ENCODE measurements at places on chromosomes 6 and 20.
A peak's percentile ranks its signal among the peaks of the same experiment; 100 is the strongest.

DNA sequence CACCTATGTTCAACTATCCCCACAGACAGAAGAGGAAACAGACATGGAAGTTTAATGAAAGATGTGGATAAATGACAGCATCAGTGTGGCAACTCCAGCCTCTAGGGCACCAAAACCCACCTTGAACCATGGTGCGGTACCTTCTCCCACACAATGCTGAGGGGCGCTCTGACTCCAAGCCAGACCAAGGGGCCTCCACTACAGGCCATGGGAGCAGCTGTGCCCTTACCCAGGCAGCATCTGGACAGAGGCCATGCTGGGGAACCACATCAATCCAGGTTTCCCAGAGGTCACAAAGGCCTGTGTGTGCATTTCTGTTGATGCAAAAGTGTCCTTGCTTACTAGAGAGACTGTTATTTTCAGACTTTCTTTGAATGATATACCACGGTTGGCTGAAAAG is 4.1 kb downstream of the PRR18 start:
- no peak for DNase-seq

DNA sequence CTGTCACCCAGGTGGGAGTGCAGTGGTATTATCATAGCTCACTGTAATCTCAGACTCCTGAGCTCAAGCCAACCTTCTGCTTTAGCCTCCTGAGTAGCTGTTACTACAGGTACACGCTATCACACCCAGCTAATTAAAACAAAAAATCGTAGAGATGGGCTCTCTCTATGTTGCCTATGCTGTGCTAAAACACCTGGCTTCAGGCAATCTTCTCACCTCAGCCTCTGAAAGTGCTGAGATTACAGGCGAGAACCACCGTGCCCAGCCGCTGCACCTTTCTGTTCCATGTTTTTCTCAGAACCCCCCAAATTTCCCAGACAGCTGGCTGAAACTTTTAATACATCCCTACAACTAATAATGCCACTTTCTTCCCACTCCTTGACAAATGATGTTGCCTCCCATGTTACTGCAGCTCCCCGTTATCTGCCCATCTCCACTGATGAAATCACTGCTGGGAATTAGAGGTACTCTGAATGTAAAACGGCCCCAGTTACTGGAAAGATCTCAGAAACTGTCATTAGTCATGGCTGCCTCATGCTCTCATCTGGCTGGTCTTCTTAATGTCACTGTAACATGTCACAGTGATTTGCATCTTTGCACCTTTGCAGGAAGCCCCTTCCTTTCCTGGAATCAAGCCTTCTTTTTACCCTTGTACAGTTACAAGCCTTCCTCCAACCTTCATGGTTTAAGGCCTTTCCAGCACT is 697.5 kb downstream of the PRKN start:
- peak; percentile 27 for DNase-seq

DNA sequence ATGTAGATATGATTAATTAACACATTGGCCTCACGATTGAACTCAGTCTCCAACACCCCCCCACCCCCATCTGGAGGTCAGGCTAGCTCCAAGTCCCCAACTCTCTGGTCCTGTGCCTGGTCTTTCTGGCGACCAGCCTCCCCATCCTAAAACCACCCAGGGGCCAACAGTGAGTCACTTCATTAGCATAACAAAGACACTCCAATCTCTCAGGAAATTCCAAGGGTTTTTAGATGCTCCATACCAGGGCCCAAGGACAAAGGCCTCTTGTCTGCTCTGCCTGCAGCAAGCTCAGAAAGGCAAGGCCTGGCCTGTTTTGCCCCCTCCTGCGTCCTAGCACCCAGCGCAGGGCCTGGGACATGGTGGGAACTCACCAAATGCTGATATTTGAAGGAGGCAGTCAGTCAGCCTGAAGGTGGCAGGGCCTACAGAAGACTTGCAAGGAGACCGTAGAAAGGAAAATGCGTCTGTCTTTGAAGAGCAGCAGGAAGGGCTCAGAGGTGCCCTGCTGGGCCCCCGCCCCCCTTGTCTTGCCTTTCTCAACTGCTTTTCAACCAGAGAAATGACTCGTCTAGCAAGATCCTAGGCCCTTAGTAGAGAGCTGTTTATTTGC is 184.7 kb downstream of the CDH4 start:
- DNase-seq: peak; percentile 96

DNA sequence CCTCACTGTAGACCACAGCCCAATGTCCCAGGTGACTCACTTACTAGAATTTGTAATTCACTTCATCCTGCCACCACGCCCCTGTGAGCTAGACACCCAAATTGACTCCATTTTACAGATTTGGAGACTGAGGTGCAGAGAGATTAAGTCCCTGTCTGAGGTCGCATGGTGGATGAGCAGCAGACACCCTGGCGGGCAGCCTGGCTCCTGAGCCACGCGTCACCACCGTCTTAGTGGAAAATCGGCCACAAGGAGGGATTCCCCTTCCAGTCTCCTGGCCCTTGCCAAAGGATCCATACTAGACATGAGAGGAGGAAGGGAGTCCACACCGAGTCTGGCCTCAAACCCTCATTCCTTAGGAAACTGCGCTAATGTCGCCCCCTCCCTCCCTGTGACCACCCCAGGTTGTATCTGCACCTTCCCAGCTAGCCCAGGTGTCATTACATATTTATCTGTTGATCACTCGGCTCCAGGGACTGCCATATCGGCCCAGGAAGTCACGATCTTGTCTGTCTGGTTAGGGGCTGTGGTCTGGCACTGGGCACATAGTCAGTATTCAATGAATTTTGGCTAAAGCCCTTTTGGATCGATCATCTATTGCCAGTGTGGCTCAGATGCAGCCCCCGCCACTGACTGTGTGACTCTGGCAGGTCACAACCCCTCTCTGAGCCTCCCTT is 25.7 kb upstream of the PTGIS start:
- DNase-seq: no peak

DNA sequence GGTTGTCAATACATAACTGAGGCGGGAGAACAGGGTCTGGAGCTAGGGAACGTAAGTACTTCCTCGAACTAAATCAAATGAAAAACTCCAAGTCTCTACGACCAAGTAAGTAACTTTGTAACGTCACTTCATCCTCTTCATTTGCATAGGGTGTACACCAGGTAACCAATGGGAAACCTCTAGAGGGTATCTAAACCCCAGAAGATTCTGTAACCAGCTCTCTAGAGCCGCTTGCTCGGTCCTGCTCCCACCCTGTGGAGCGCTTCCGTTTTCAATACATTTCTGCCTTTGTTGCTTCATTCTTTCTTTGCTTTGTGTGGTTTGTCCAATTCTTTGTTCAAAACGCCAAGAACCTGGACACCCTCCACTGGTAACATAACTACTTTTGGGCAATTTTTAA is 133.5 kb upstream of the TMEM170B start:
- DNase-seq: no peak

- DNase-seq: no peak
Measured at GRCh38 chr6:136654086-136654485, 103.9 kb upstream of the MAP7 start.

- DNase-seq: no peak
Measured at GRCh38 chr6:133190912-133191311, 50.2 kb upstream of the EYA4 start.

GRCh38 chr6:49648036-49648435 is 11.4 kb upstream of the RHAG start:
- no peak for DNase-seq

DNA sequence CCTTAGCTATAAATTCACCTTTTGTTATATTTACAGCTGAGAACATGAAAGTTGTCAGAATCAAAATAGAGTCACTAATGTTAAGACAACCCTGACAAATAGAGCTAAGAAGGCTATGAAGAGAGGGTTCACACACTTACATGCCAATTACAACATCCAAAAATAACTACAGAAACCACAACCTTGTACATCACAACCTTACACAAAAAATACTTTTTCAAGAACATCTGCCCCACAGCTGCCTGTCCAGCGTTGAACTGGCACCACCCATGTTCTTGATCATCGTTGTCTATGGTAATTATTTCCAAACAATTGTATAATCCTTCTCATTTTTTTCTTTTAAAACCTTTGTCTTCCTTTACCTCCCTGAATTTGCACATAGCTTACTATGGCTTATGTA is 231.2 kb upstream of the FKBP1C start:
- DNase-seq: no peak

GRCh38 chr6:125983246-125983945 is 2.9 kb upstream of the TRMT11 start:
- peak; percentile 86 for DNase-seq
